Central memory CD8-positive, alpha-beta T cell (primary cell): ENCODE measurements at places on chromosomes 1 and 21.

DNA sequence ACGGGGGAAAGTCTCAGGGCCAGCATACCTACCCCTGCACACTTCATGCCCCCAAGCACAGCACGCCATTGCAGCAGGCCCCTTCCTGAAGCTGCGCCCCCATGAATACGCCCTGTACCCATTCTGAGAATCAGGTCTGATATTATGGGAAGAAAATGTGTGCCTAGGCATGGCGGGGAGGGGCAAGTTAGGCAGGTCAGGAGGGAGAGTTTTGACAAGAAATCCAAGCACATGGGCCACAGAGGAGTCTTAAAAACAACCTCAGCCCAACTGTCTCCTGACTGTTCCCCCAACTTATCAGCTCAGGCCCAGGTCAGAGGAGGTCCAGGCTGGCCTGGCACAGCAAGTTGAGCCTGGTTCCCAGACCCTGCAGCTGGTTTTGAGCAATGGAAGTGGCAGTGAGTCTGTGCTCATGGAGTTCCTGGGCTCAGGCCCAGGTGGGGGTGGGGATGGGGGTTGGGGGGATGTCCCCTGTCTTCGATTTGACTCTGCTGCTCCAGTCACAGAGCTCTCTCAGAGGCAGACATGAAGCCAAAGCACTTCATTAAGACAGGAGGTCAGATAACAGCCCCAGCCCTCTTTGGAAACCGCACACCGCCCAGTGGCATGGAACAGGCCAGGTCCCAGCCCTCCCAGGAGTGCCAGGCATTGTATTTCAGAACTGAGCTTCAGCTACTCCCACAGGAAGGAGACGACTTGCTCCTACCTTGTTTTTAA lies 20.6 kb upstream of the BCAR3 start:
- no peaks in the 10 kb centered on the region for H3K36me3 ChIP-seq
- H3K4me3 ChIP-seq, result no peak overlapping the region
- H3K4me1 ChIP-seq, result no peaks in the 10 kb centered on the region
- no peaks in the 10 kb centered on the region for H3K27me3 ChIP-seq
- DNase-seq, result no peak
- H3K27ac ChIP-seq, result no peak overlapping the region

DNA sequence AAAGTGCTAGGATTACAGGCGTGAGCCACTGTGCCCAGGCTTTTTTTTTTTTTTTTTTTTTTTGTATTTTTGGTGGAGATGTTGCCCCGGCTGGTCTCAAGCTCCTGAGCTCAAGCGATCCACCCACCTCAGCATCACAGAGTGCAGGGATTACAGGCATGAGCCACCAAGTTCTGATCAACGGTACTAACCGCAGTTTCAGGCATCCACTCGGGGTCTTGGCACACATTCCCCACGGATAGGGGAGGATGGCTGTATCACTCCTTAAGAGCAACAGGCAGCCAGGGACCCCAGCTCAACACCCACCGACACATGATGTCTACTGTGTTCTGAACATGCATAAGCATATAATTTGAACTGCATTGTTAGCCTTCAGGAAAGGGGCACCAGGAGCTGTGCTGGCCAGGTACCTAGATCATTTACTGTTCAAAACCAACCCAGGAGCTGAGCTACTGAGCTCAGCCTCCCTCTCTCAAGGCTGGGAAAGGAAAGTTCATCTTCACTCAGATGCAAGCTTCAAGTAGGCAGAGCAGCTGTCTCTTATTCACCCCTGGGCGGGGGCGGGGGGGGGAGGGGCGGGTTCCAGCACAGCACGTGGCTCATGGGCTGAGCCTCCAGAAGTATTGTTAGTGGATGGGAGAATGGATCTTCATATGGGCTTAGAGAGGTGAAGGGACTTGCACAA lies 24.7 kb downstream of the CAPZB start:
- no peak for DNase-seq
- H3K36me3 ChIP-seq, result peaks cover 14% of the 10 kb centered on the region
- H3K27ac ChIP-seq, result peak overlapping the region; percentile 93
- no peaks in the 10 kb centered on the region for H3K27me3 ChIP-seq

GRCh38 chr1:65630855-65631254 lies 161.8 kb upstream of the PDE4B start:
- no peak overlapping the region for H3K4me3 ChIP-seq
- H3K4me1 ChIP-seq, result no peaks in the 10 kb centered on the region
- H3K36me3 ChIP-seq, result no peaks in the 10 kb centered on the region
- no peak overlapping the region for H3K27ac ChIP-seq
- H3K27me3 ChIP-seq, result no peaks in the 10 kb centered on the region

- H3K27ac ChIP-seq, result no peak overlapping the region
Measured at GRCh38 chr1:37561133-37562132, 4.7 kb downstream of the DNALI1 start.

DNA sequence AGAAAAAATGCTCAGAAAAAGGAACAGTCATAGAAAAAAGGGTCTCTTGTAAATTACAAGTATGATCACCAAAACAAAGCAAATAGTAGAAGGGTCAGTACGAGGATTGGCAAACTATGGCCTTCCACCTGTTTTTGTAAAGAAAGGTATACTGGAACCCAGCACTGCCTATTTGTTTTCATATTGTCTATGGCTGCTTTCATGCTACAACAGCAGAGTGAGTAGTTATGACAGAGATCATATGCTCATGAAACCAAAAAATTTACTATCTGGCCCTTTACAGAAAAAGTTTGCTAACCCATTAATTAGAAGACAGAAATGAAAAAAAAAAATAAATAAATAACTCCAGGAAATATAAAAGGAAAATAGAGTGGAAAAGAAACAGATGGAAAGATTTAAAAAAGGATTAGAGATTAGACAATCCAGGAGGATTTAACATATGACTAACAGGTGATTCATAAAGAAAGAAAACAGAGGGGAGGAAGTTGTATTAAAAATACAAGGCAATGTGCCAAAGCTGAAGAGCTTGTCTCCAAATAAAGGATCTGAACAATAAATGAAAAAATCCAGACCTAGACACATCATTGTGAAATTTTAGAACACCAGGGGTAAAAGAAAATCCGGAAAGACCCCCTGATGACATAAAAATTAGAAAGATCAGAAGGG lies 108.5 kb upstream of the SERTAD4 start:
- no peaks in the 10 kb centered on the region for H3K36me3 ChIP-seq
- no peak for DNase-seq
- no peak overlapping the region for H3K4me3 ChIP-seq
- no peaks in the 10 kb centered on the region for H3K4me1 ChIP-seq
